Anterior cingulate cortex (tissue), 58 donors: ENCODE measurements at places on chromosomes 16 and 17.

DNA sequence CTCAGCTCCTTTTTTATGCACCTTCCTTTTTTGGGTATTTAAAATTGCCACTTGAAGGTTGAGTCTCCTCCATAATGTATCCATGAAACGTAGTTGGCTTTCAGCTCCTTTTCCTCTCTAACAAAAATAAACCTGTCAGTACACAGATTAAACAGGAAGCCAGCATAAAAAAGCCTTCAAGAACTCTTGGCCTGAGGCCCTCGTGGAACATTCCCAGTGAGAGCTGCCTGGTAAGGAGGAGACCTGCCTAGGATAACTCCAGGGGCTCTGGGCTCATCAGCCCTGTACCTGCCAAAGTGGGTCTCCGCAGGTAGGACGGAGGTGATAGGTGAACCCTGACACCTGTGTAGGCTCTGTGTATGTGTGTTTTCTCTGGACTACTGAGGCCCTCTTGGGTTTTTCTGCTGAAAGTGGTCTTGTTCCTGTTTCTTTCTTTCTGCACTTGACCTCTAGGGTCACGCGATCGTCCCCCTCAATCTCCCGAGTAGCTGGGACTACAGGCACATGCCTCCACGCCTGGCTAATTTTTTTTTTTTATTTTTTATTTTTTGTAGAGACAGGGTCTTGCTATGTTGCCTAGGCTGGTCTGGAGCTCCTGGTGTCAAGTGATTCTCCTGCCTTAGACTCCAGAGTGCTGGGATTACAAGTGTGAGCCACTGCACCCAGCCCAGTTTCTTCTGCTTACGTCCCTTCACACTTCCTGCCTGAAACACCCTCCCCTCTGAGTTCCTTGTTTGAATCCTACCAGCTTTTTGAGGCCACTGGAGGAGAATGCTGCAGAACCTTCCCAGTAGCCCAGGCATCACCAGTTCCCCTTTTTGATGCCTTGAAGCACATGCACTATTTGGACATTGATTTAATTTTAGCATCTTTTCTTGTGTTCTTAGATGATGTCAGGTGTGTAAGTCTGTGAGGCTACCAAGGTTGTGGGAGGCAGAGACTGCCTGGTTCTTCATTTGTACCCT lies 9.8 kb downstream of the PGS1 start:
- peak; percentile 31 for DNase-seq

GRCh38 chr17:62193249-62193648 lies 128.2 kb upstream of the MED13 start:
- DNase-seq = no peak

DNA sequence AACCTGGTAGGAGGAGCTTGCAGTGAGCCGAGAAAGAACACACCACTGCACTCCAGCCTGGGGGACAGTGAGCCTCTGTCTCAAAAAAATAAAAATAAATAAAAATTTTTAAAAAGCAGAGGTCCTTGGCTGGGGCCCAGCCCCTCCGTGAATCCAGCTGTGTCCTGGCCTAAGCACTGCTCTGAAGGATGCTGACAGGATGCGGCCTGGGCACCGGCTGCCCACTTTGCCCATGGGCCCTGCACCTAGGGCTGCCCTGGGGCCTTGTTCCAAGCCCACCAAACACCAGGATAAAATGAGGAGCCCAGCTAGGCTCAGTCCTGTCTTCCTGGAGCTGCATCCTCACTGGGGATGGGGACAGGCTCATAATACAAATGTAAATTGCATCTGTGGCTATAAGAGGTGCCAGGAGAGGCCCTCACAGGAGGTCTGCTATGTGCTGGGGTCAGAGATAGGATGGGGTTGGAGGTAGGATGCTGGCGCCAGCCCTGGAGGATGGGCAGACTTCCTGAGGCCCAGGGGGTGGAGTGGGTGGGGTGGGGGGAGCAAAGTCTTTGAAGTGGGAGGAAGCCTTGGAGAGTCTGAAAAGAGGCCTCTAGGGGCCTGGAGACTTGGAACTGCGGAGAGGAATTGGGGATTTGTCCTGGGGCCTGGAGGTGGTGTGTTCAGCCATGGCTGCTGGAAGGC lies 6.2 kb downstream of the C16orf89 start:
- DNase-seq = no peak

GRCh38 chr17:71063127-71063526 lies 893.8 kb downstream of the KCNJ2 start:
- no peak for DNase-seq

GRCh38 chr17:21573961-21574610 lies 118.2 kb upstream of the KCNJ18 start:
- peak; percentile 58 for DNase-seq

DNA sequence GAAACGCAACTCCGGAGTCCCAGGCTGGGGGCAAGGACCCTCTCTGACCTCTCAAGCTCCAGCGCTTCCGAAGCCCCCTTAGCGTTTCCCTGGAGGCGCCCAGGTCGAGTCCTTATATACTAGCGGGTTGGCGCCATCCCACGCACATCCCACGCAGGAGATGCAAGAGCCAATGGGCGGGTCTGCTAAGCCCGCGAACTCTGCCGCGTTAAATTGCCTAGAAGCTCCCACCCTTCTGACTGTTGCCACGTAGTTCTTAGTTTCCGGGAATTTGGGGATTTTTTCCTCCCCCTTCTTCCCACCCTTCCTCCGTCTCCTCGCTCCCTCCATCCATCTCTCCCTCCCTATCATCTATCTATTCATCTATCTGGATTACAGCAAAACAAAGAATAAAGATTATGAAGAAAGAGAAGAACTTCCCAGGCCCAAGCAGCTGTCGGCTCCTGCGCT lies at the start of gene SLFN11:
TSS of gene SLFN11 (minus strand) at position 88 of the 450 bp plus-strand sequence. CDS start 9,814 bp downstream, outside the sequence.
- DNase-seq = no peak

GRCh38 chr17:29036584-29036983 lies 6.4 kb upstream of the PIPOX start:
- no peak for DNase-seq

GRCh38 chr17:37359682-37360188 lies 16.1 kb upstream of the C17orf78 start:
- no peak for DNase-seq

- DNase-seq = no peak
Observed at GRCh38 chr17:15512071-15512709, 44.8 kb upstream of the CDRT4 start.

DNA sequence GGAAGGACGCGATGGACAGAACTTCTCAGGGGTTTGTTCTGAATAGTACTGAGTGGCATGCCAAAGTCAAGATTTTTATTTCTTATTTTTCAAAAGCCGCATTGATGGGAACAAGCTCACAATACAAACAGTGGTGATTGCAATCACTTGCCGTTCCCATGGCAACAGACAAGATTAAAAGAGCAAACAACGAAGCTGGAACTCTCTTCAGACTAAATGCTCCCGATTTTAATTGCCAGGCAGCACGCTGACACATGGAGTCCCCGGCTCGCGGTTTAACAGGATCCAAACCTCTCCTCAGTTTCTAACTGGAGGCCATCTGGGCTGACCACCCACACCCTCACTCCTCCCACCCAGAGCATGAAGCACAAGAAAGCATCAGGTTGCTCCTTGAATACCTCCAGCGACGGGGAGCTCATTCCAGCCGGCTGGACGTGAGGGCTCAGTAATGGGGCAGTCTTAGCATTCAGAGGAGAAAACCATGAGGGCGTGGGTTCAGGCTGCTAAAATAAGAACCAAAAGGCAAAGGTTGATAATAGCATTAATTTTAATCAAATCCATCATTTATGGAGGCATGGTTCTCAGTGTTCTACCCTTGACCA lies 41.5 kb downstream of the AIPL1 start:
- no peak for DNase-seq

DNA sequence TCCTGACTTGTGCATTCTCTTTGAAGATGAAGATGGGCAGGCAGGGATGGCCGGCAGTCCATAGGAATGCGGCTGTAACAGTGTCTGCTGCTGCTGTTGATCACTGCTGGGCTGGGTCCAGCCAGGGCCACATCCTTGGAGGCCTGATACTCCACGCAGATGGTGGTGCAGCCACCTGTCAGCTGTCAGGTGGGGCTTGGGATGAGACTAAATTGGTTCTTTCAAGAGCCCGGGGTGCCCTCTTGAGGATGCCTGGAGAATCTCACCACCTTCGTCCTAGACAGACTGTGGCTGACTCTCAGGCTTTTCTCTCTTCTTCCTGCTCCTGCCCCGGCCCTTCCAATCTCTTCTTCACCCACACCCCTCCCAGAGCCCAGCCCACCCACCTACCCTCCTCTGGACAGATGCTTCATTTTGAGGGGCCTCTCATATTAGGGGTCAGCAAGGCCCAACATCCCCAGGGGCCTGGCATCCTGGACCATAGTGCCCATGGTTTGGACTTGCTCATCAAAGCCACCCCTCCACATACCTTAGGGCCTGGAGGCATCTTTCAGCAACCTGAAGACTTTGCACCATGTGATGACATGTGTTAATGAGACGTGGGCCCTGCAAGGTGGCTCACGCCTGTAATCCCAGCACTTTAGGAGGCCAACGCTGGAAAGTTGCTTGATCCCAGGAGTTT lies 19.1 kb downstream of the OSBPL7 start:
- DNase-seq = peak; percentile 35
